ENCODE measurements at places on chromosomes 5 and 9. TPM values are rescaled to one million over a fixed set of nuclear protein-coding genes. Genes with fewer than 3 reads are reported as not detected.

Gene PCDHA4
- not detected for total RNA-seq

Gene BTNL9
- 0.22 TPM for total RNA-seq

Gene RASEF
- 11.6 TPM for total RNA-seq

Gene TMEM215
- total RNA-seq = not detected

Gene SAXO1
- total RNA-seq = not detected

Gene PCDHA9
- not detected for total RNA-seq

DNA sequence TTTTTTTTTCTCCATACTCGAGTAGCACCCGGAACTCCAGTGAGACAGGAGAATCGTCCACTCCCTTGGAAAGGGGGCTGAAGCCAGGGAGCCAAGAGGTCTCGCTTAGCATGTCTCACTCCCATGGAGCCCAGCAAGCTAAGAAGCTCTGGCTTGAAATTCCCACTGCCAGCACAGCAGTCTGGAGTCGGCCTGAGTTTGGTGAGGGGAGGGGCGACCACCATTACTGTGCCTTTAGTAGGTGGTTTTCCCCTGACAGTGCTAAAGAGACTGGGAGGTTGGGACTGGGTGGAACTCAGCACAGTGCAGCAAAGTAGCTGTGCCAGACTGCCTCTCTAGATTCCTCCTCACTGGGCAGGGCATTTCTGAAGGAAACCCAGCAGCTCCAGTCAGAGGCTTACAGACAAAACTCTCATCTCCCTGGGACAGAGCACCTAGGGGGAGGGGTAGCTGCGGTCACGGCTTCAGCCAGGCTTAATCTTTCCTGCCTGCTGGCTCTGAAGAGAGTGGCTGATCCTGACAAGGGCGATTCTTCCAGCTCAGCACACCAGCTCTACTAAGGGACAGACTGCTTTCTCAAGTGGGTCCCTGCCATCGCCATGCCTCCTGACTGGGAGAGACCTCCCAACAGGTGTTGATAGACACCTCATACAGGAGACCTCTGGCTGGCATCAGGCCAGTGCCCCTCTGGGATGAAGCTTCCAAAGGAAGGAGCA, 414.5 kb upstream of the ZNF608 start:
- DNase-seq = no peak

- DNase-seq = no peak
These were observed 324.4 kb downstream of the PRR16 start for GRCh38 chr5:120788481-120788880.

- DNase-seq = no peak
These were observed 5.0 kb downstream of the S1PR3 start for GRCh38 chr9:88996046-88996920.

GRCh38 chr9:127935765-127936221, 1.9 kb downstream of the DPM2 start:
- DNase-seq = no peak

DNA sequence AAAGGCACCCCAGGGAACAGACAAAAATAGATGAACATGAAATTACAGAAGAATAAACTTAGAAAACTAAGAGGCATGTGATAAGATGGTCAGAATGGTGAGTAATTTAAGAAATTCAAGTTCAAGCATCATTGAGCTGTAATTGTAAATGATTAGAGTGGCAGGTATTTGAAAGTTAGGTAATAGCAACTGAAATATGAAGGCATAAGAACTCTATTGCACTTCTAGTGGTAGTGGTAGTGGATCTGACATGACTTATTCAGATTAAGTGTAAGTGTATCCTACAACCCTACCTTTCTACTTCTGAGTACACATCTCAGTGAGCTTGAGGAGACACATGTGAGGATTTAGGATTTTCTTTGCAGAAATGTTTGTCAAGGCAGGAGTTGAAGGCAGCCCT, 192.9 kb upstream of the RIOK2 start:
- no peak for DNase-seq

- DNase-seq = no peak
These were observed 21.4 kb downstream of the OR2V1 start for GRCh38 chr5:181109489-181110013.

DNA sequence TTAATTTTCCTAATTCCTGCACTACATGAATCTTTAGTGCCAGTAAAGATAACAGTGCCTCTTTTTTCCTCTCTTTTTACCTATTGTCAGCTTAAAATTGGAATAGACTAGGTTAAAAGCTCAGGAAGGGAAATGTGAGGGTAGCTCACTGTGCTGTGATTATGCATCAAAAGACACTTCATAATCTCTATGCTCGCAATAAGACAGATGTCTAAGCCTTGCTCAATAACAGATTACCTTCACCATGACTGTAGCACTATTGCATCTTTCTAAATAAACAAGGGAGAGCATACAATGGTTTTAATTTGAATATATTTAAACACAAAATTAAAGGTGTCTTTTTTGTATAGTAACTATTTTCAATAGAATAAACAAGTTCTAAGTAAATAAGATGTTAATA, 130.1 kb downstream of the FBN2 start:
- DNase-seq = no peak

- DNase-seq = no peak
These were observed 138.5 kb downstream of the DCP2 start for GRCh38 chr5:113115061-113115460.

DNA sequence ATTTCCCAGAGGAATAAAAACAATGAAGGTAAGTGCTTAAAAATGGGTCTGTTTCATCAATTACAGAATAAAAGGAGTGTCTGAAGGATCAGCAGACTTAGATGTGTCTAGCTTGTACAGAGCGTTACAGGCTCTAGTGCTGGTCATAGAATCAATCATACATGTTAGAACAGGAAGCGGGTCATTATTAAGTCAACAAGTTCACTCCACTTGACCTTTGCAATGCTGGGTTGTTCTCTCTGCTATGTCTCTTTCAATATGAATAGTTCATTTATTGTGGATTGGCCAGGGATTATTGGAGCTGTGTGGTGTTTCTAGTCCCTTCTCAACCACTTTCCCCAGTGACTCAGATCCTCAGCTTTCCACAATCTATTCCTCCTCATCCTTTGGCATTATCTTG, 20.7 kb upstream of the EGFLAM start:
- no peak for DNase-seq

- no peak for DNase-seq
These were observed 16.7 kb upstream of the THG1L start for GRCh38 chr5:157714596-157714864.

GRCh38 chr5:115419846-115420585, 123.6 kb upstream of the CCDC112 start:
- peak; percentile 74 for DNase-seq

GRCh38 chr5:145991044-145991575, 54.7 kb downstream of the SH3RF2 start:
- DNase-seq = no peak
